ENCODE measurements at places on chromosomes 11 and 22.

- no peak for DNase-seq
Observed at GRCh38 chr11:60925868-60926267, 1.6 kb downstream of the TMEM132A start.

DNA sequence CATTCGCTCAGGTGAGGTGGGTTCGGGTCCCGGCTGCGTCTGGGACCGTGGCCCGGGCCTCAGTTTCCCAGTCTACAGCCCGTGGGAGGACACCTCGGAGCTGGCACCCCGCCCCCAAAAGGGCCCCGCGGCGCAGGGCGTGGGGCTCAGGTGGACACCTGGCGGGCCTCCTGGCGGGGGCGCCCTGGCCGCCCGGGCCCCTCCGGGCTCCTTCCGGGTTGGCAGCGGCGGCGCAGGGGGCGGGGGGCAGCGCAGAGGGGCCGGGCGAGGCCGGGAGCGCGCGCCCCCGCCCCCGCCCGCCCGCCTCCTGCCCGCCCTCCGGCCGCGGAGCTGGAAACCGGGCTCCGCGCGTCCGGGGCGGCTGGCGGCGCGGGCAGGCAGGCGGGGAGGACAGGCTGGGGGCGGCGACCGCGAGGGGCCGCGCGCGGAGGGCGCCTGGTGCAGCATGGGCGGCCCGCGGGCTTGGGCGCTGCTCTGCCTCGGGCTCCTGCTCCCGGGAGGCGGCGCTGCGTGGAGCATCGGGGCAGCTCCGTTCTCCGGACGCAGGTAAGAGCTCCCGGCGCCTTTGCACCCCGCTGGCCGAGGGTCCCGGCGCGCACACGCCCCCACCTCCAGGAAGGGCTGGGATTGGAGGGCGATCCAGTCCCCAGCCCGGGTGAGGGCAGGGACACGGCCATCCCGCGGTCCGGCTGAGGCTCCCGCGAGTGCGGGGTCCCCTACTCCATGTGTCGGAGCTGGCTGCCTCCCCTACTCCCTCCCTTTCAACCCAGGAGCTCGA is at the start of gene EMID1:
Gene EMID1 (plus strand): TSS at position 303 of the 778 bp plus-strand sequence. CDS start 143 bp downstream, at position 446.
- no peak for DNase-seq

- no peak for DNase-seq
Observed at GRCh38 chr11:106001304-106002012, 20.6 kb downstream of the MSANTD4 start.

DNA sequence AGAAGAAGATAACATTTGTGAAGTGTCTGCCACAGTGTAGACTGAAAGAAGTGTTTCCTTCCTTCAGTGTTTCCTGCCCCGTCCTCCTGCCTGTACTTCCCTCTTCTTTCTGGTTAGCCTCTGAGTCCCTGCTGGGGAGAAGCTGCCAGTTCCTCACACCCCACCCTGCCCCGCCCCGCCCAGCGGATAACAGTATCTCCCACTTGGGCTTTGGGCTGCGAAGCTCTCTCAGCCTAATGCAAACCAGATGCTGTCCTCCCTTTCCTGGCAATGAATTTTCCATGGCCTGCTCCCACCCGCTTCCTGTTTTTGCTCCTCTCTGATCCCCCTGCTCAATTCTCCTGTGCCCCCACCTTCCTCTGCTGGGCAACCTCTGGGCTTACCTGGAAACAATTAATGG is 5.2 kb upstream of the RAB3IL1 start:
- no peak for DNase-seq

GRCh38 chr11:27563201-27563600 is 56.6 kb upstream of the LIN7C start:
- no peak for DNase-seq

GRCh38 chr22:30186510-30186909 is 60.0 kb downstream of the LIF start:
- DNase-seq = no peak

DNA sequence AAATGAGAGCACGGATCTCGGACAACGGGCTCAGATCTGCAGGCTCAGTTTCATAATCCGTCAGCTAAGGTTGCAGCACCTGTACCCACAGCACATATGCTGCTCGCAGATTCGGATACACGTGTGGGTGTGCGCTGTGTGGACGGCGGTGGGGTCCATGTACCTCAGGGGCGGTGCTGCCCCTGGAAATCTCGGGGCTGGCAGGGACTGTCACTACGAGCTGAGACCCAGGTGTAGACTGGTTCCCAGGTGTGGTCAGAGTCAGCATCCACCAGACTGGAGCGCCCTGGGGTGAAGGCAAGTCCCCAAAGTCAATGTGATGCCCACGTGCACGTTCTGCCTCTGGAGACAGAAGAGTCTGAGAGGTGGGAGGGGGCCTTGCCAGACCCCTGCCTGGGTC is 989.3 kb downstream of the BRD1 start:
- no peak for DNase-seq

DNA sequence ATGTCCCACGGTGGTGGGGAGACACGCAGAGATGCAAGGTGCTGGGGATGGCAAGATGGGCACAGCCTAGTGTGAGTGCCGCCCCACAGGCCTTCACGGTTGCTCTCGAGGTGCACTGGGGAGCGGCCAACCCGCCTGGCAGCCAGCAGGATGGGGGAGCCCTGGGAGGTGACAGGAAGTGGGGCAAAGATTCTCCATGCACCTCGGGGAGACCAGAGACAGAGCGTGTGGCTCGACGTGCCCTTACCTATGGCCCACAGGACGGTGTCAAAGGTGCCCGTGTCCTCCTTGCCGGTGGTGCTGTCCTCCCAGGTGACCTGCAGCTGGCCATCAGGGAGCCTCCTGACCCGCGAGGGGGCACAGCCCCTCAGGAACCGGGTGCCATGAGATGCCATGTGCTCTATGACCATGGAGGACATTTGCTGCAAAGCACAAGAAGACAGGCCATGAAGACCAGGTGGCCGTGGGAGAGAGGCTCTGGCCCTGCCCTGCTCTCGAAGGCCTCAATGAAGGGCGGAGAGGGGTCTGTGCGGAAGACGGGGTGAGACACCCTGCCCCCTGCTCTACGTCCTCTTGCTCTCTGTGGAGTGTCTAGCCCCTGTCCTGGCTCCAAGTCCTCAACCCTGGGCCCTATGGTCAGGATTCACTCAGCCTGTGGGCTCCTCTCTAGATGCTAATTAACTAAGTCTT is 40.6 kb upstream of the GNB1L start:
- DNase-seq = no peak

DNA sequence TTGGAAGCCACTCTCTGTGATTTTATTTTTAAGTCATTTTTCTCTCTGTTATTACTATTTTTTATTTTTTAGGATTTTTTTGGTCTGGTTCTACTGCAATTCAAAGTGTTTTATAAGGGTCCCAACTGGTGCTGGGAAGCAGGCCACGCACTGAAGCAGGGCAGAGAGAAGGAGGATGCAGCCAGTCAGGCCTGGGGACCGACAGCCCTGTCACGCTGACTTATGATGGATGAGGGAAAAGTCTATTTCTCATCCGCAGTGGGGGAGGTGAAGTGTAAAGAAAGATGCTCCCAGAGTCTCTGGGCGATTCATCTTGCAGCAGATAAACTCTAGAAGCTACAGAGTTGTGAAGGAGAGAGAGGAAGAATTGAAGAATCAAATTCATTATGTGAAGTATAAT is 191.6 kb downstream of the NTM start:
- DNase-seq = no peak

GRCh38 chr11:17296852-17297559 is 20.5 kb downstream of the NUCB2 start:
- no peak for DNase-seq

- DNase-seq = no peak
Observed at GRCh38 chr11:83056204-83056603, 15.5 kb downstream of the RAB30 start.

DNA sequence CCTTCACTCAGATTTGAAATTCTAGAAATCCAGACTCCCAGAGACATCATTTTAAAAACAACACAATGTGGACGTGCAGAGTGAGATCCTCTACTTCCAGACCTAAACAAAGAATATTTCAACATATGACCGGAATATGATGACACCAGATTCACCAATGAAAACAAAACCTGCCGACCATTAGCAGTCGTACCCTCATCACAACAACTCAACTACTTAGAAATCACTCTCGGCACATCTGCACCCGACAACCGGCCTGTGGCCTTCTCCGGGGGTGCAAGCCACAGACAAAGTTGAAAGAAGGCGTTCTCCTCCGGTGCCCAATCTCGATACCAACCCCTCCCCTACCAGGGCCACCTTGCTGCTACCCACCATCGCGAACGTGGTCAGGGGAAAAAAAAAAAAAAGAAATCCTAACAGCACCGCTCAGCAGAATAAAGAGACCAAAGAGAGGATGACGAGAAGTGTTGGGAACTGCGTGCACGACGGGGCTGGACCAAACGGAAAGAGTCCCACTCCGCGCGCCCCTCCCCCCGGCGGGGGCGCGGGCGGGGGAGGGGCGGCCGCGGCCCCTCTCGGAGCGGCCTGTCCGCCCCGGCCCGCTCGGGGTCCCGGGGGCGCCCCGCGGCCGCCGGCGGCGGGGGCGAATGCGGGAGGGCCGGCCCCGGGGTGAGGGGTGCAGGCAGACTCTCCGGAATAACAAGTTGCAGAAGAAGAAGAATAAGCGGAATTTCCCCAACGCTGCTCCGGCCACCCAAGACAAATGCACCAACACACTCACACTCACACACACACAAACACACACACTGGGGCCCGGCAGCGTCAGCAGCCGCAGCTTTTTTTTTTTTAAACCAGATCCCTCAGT is 1.7 kb downstream of the PHF21A start:
- peak; percentile 69 for DNase-seq

DNA sequence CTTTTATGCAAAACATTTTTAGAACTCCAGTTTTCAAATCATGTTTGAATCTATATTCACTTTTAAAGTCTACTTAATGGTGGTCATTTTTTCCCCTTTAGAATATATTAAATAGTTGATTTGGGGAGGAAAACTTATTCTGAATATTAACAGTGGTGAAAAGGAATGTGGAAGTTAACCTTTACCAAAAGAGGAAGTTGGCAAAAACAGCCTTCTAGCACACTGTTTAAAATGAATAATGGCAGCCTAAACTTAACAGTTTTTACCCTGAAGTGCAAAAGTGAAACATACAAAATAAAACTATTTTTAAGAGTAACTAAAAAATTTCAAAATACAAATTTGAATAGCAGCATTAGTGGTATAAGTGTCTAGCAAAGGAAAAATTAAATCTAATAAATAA is 86.4 kb downstream of the GRK3 start:
- DNase-seq = no peak

DNA sequence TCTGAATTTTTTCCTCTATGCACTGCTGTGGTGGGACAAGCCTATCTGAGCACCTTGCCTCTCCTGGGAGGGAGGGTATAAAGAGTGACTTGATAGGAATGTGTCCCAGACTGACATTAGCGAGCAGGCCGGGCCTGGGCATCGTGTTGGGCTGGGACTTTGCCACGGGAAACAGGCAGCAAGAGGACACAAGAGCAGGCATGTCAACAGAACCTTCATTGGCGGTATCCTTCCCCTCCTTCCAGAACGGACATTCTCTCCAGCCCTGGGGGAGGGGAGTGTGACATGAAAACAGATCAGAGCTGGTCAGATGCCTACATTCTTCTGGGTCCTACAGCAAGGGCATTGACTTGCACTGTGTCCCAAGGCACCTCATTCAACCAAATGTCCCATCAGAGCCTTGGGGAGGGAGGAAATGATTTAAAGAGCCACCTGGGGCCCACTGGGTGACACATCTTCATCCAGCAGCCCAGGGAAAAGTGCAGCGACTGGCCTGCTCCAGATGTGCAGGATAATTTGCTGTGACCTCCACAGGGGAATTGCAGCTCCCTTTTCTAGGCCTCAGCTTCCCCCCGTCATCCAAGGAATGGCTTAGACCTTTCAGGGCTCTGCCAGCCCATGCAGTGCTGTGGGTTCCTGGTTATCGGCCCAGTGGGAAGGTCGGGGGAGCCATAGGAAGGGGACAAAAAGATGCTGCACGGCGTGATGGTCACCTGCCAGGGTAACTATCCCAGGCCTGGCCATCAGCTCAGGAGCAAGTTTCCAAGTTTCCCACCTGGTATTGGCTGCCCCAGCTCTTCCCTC is 21.8 kb upstream of the UVRAG start:
- no peak for DNase-seq

- DNase-seq = peak; percentile 16
Observed at GRCh38 chr11:1341928-1342524, 32.6 kb upstream of the TOLLIP start.

DNA sequence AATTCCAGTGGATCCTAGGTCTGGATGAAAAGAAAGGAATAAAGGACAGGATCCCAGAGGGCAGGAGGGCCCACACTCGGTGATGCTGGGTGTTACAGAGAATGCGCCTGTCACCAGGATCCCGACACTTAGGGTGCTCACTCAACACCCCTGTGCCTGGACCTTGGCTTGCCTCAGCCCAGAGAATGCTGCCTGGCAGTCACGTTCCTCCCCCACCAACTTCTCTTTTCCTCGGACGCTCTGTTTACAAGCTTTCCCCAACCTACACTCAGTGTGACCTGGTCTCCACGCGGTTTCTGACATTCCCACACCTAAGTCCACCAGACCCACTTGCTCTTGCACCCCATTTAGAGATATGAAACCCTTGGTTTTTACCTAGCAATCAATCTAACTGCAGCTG is 38.0 kb upstream of the ETS1 start:
- DNase-seq = no peak

All from globus pallidus (tissue), 1 donor.